A549 treated with DMSO at 1 μM for 4 hours (cell line): ENCODE measurements at places on chromosomes 4 and X. TPM values are rescaled to one million over a fixed set of nuclear protein-coding genes. Genes with fewer than 3 reads are reported as not detected.

UGT2B10 gene
- total RNA-seq, result 0.10 TPM in 1 of 5 replicates, not detected in the others

MEPE gene
- total RNA-seq, result not detected in 5 replicates

ADGRG4 gene
- total RNA-seq, result not detected in 5 replicates

LIMCH1 gene
- 33.6 to 55.2 TPM (median 46.0 TPM) in 5 replicates for total RNA-seq

ANK2 gene
- total RNA-seq, result 0.76 to 1.2 TPM (median 0.94 TPM) in 5 replicates

STEEP1 gene
- 31.1 to 40.9 TPM (median 33.2 TPM) in 5 replicates for total RNA-seq
